ENCODE measurements at places on chromosomes 2 and 18. TPM values are rescaled to one million over a fixed set of nuclear protein-coding genes. Genes with fewer than 3 reads are reported as not detected.
A peak's percentile ranks its signal among the peaks of the same experiment; 100 is the strongest.

The REEP1 gene
- total RNA-seq = 2.1 TPM

DNA sequence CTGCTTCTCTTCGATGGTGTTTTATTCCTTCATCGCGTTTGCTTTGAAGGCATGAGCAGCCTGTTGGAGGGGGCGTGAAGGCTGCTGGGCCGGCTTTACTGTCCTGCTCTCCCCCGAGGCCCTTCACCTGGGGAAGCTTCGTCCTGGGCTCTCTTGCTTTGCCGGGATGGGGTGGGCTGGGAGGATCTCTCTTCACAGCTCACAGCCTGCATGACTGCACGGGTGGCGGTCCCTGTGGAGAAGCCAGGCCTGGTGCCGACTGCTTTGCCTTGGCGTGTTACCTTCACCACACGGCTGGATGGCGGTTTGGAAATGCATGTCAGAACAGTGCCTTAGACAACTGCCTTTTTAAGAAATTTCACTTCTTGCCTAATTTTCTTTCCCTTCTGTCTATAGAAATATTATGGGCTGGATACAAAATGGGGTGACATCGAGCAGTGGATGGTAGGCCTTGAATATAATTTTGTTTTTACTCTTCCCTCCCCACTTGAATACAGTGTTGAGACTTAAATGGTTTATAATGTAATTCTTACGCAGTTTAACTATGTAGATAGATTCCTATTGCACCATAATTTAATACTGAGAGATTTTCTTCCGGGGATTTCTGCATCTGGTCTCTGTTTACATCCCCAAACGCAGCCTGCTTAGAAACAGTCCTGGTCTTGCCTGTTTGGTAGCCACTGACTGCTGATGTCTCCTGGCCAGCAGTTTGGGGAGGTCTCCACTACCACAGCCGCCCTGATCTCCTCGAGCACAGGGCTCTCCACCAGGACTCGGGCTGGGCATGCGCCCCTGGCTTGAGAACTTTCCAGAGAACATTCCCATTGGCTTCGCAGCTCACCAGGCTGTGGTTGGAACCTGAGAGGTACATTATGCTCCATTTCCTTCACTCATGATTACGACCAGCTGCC is 81.0 kb upstream of the RBM44 start:
- no peak overlapping the region for H3K27ac ChIP-seq
- no peak overlapping the region for H3K4me3 ChIP-seq
- H3K36me3 ChIP-seq = peaks cover 27% of the 10 kb centered on the region
- no peak for DNase-seq

DNA sequence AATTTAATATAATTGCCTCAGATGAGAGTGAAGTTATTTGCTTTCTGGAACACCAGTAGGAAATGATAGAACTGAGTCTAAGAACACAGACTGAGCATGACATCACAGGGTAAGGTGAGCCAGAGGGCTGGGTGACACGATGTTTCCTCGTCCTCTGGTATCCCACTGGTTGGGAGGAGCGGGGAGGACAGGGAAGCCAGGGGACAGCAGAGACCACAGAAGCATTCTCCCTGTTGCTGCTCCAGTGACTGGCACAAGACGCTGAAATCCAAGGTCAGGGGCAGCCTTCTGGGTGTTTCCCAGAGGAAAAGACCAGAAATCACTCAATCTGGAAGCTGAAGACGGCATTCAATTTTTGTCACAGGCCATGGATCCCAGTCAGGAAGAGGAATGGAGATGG is 363.4 kb upstream of the SOX11 start:
- DNase-seq = peak; percentile 9
- no peak overlapping the region for H3K4me3 ChIP-seq
- no peak overlapping the region for H3K27ac ChIP-seq
- no peaks in the 10 kb centered on the region for H3K27me3 ChIP-seq
- no peaks in the 10 kb centered on the region for H3K4me1 ChIP-seq
- H3K36me3 ChIP-seq = no peaks in the 10 kb centered on the region

DNA sequence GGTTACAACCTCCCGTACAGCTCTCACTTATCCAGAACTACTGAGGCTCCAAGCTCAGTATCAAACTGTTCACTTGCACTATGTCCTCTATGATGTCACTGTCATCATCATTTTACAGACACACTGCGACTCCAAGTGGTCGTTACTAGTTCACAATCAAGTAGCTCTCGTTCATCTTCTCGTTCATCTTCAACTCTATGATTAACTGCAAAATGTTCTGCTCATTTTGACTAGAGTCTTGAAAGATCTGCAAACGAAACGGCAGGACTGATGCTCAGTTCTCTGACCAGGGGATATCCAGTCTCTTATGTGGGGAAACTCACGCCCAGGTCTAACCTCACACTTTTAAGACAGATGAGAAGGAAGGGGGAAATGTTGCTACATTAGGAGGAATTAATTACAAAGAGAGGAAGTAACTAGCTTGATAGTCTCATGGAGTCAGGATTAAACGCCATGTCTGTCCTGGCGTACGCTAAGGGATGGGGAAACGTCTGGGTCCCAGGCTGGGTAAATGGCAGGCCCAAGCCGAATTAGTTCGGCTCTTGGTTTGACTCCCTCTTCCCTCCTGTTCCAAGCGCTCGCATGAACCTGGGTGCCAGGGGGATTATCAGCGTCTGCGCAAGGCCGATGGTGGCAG is 794 bp upstream of the CHCHD5 start:
- peak overlapping the region; percentile 77 for H3K4me3 ChIP-seq
- no peaks in the 10 kb centered on the region for H3K36me3 ChIP-seq

- H3K4me3 ChIP-seq = no peak overlapping the region
- no peaks in the 10 kb centered on the region for H3K4me1 ChIP-seq
- DNase-seq = no peak
- H3K27ac ChIP-seq = no peak overlapping the region
Measured at GRCh38 chr18:9531791-9532410, 56.6 kb downstream of the RALBP1 start.

The RAMP1 gene
- not detected for total RNA-seq

GRCh38 chr18:57657542-57657941 is 35.9 kb upstream of the NARS1 start:
- H3K36me3 ChIP-seq = no peaks in the 10 kb centered on the region
- H3K27me3 ChIP-seq = no peaks in the 10 kb centered on the region
- H3K4me1 ChIP-seq = no peaks in the 10 kb centered on the region
- H3K4me3 ChIP-seq = no peak overlapping the region
- H3K27ac ChIP-seq = no peak overlapping the region
- DNase-seq = no peak

The CELF4 gene
- not detected for total RNA-seq

- H3K27ac ChIP-seq = no peak overlapping the region
- no peaks in the 10 kb centered on the region for H3K36me3 ChIP-seq
- no peak overlapping the region for H3K4me3 ChIP-seq
- H3K4me1 ChIP-seq = no peaks in the 10 kb centered on the region
Measured at GRCh38 chr18:39319141-39319540, 1753.5 kb upstream of the CELF4 start.

DNA sequence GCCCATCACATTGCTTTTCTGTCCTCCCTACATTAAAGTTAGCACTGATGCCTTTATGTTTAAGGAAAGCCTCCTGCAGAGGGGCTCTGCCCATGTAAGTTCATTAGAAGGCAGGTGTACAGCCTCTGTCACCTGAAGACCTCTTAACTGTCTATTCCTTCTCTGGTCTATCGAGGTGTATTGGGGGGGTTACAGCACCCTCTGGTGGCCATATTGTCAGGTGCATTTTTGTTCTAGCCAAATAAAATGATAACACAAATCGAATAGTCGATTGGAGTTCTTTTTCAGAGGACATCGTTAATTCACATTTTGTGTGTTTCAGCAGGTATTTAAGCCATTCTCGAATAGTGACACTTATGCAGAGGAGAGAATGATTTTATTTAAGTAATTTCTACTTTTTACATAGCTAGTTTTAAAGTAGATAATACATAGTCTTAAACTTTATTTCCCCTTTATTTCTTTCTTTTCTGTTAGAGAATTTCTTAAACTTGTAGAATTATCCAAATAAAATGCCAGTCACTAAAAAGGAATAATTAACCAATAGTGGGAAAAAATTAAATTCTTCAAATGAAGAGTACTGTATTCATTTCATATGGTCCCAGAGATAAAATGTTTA is 136.8 kb downstream of the NEDD4L start:
- DNase-seq = peak; percentile 13
- H3K4me1 ChIP-seq = no peaks in the 10 kb centered on the region
- no peak overlapping the region for H3K27ac ChIP-seq
- no peak overlapping the region for H3K4me3 ChIP-seq
- no peaks in the 10 kb centered on the region for H3K27me3 ChIP-seq
- no peaks in the 10 kb centered on the region for H3K36me3 ChIP-seq

The CPSF3 gene
- total RNA-seq = 99.4 TPM

GRCh38 chr18:48923746-48924629 is 26.8 kb downstream of the SMAD7 start:
- H3K4me3 ChIP-seq = no peak overlapping the region
- no peak for DNase-seq
- H3K36me3 ChIP-seq = no peaks in the 10 kb centered on the region
- H3K27ac ChIP-seq = no peak overlapping the region
- H3K27me3 ChIP-seq = no peaks in the 10 kb centered on the region
